ENCODE measurements at places on chromosomes 3 and 15.
A peak's percentile ranks its signal among the peaks of the same experiment; 100 is the strongest.

DNA sequence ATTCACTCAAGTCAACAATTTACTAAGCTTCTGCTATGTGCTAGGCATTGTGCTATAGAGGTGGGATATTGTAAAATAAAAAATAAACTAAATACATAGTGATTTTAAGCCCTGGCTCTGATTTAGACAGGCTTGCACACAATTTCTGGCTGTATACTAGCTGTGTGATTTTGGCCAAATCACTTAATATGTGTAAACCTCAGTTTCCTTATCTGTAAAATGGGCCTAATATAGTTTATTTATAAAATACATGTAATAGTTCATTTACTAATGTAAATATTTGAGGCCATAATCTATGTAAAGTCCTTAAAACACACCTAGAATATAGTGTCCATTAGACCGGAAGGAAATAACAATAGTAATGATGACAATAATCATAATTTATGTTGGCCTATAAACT, 363.1 kb downstream of the CLSTN2 start:
- no peak for DNase-seq

DNA sequence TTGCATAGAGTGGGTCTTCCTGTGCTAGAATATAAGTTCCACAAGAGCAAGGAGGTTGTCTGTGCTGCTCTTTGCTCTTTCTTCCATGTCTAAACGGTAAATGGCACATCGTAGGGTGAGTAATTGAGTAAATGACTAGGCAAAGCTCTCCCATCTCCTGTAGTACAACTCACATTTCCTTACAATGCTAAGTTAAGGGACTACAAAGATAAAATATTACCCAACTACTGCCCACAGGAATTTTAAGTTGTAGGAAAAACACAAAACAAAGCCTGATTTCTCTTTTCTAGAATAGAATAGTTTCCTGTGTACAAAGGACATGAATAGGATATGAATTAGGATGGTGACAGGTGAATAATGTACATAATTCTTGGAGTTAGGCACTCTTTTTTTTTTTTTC, 19.9 kb upstream of the LRIG1 start:
- no peak for DNase-seq

- DNase-seq, result peak; percentile 42
These were observed 223.3 kb downstream of the FAM43A start for GRCh38 chr3:194908972-194909371.

- no peak for DNase-seq
These were observed 184.5 kb downstream of the FHIT start for GRCh38 chr3:61066800-61067199.

- DNase-seq, result no peak
These were observed 66.3 kb upstream of the IQSEC1 start for GRCh38 chr3:13139471-13140065.

DNA sequence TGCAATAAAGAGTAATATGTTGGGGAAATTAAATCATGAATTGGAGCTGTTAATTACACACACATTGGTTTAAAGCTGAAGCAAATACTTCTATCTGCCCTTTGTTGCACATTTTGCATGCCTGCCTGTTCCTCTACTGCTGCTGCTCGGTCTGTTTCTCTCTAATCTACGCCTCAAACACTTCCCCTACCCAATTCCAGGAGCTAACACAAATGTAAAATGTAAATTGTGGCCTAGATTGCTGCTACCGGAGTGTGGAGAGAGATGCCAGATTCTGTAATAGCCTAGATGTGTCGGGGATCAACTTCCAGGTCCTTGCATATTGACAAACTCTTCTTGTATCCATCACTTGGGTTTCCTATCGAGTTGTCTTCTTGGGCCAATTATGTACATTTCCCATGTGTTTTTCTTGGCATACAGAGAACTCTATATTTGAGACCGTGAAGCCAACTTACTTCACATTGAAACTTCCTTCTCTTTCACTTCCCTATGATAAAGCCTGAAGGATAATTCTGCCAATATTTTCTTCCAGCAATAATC, 450.4 kb upstream of the NR2F2 start:
- DNase-seq, result no peak

- DNase-seq, result no peak
These were observed 3.0 kb upstream of the PPP1R2 start for GRCh38 chr3:195546130-195546560.

DNA sequence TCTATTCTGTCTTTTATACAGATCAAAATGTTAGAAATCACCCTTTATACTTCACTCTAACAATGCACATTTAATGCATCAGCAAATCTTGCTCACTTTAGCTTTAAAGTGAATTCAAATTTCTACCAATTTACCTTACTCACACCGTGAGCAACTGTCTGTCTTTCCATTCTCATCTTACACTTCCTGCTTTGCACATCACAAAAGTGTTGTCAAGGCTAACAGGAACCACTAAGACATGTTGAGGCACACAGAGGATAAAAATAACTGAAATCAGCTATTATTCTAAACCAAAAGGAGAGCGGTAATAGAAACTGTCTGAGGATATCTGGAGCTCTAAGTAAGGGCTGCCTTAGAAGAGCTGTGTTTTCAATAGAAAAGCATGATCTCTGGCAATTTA, 519.9 kb downstream of the ZBBX start:
- no peak for DNase-seq

DNA sequence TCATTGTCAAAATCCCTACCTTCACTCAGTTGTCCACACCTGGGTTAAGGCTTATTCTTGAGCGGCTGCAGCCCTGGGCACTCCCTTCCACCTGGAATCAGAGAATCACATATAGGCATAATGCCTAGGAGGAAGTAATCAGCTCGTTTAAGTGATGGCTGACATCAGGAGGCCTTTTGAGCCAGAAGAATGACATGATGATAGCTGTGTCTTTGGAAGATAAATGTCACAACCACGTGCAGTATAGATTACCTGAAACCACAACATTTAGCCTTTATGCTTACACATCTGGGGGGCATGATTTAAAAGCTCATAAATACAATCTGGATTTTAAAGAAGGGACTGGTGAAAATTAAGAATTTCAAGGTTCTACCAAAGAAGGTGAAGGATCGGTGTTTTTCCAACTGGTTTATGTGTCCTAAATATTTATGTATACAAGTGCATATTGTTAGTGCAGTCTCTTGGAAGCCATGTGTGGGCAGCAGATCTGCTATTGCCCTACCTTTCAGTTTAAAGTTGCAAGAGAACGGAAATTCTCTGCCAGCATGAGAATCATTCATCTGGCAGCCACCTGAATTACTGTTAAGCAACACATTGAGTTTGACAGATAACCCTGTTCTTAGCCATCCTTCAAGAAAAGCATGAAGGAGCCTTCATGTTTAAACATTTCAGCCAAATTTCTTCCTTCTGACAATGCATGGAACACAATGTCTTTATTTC, 163.4 kb upstream of the NR2E3 start:
- DNase-seq, result no peak

DNA sequence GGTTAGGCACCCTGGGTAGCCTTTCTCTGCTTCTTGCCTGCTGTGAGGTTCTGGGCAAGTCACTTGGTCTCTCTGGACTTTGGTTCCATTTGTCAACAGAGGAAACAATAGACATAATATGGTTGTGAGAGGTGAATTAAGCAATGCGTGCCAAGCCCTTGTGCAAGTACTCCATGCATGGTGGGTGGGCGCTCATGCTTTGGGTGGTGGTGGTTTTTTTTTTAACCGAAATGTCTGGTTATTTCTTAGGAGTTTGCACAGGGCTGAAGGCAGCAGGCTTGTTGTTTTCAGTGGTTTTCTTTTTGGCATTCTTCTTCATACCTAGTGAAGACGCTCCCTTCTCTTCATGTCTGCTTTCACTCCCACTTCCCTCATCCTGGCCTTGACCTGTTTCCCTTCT, 84.2 kb upstream of the LRTM1 start:
- no peak for DNase-seq

DNA sequence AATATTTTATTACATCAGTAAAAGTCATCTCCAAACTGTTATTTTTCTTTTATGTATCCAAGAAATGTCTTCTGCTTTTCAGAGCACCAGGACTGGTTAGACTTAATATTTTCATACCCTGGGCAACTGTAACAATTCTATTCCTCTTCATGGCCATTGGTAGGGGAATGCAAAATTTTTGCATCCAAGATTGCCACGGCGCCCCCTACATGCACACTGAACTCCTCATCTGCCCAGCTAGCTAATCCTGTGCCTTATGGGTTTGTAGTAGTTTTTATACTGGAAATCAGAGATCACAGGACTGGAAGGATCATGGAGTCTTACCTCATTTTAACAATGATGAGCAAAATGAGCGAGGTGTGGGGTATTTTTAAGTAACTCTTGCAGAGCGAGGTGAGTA, 74.2 kb downstream of the CRTC3 start:
- peak; percentile 65 for DNase-seq

DNA sequence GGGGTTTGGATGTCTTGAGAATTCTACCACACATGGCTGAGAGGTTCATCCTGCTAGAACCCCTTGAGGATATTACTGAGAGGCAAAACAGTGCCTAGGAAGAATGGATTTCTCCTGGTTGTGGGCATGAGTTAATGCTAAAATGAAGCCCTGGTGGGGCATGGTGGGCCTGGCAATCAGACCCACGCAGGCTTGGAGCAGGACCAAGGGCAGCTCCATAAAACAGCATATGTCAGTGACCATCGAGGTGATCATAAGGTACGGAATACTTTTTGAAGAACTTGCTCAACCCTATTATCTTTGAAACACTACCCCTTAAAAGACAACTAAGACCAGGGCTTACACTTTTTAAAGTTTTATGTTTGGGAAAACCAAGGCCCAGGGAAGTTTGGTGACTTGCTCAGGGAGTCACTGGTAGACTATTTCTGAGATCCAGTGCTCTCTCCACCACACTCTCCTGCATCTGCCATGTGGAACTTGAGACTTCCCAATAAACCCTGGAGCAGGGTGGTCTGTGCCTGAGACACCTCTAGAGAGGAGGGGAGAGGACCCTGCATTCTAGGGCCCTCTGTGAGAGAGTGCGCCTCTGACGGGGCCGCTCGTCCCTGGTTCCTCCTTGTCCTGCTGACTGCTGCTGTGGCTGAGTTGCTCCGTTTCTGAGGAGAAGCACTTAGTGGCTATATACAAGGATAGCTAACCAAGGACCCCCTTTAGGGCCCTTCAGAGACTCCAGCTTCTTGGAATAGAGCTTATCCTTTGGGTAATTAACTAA, 28.0 kb upstream of the TIMP4 start:
- no peak for DNase-seq

DNA sequence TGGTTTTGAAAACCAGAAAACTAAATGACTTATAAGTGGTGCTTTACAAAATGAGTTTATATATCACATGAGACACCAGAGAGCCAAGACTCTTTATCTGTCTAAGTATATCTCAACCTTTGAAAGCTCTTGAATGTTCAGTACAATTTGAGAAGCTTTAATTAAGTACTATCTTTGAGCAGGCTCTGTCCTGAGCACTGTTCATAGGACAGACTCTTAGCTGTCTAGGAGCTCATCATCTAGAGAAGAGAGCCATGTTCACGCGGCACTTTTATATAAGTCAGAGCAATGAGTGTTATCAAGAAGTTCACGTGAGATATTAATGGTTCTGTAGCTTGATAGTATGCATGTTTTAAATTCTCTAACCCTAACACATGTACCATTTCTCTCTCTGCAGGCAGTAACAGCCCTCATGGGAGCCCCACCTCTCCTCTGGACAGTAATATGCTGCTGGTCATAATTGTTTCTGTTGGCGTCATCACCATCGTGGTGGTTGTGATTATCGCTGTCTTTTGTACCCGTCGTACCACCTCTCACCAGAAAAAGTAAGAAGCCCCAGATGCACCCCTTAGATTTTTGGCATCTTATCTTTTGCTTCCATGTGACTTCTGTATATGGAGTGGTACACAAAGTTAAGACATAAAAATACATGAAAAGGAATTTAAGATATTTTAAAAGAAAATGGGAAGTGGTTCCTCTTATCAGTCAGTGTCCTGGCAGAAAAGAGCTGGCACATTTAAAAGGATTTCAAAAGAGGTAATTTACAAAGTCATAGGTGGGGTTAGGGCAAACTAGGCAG, 86.0 kb downstream of the HCN4 start:
- no peak for DNase-seq

- no peak for DNase-seq
These were observed 41.0 kb upstream of the CMSS1 start for GRCh38 chr3:99776516-99777209.

DNA sequence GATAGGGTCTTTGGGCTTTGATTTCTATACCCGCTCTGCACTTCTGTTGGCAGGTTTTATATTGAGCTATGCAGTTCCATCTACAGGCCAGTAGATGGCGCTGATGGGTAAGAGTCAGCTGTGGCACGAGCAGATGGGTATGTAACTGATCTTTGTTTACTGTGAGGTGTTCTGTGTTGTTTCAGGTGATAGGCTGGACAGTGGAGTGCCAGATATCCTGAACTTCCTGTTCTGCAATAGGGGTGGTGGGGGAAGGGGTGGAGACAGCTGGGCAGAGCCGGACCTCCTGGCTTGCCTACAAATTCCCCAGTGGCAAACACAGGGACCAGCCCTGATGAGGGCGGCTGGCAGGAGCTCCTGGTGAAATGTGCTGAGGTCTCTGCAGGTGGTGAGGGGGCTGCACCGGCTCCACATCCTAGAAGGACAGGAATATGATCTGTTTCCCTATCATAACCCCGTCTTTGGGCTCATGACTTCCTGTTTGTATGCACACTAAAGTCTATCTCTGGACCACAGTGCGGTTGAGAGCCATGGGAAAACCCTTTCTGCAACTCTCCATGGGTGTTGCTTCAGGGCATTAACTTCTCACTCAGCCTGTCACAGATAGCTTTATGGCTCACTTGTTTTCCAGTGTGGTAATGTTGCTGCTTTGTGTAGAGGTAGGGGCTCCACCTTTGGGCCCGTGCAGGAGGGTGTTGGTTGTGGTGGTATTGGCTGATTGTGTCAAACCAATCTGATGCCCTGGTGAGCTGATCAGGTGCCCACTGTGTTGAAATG, 13.4 kb upstream of the FAM98B start:
- DNase-seq, result no peak

DNA sequence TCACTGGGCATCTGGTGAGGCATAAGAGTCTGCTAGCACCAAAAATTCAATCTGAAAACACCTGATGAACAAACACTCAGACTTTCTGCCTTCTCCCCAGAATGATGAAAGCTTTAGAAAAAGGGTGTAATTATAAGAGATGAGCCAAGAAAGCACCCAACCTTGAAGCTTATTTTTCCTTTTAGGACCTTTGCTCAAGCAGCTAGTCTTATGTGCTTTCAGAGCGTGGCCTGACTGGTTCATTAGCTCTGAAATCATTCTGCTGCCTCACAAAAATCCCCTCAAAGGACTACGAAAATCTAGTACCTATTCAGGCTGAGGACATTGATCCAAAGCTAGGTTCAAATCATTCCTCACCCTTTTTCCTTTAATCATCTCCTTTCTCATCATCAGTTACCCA, 662.3 kb downstream of the MAGI1 start:
- no peak for DNase-seq

GRCh38 chr3:124401843-124402242, 328.4 kb upstream of the UMPS start:
- no peak for DNase-seq

GRCh38 chr15:82036461-82036860, 9.4 kb downstream of the MEX3B start:
- no peak for DNase-seq

- DNase-seq, result no peak
These were observed 280.3 kb downstream of the ZPLD1 start for GRCh38 chr3:102715030-102715697.
